ENCODE measurements at places on chromosomes 5 and 9.

- DNase-seq = no peak
Measured at GRCh38 chr5:16090270-16090669, 89.3 kb downstream of the MARCHF11 start.

DNA sequence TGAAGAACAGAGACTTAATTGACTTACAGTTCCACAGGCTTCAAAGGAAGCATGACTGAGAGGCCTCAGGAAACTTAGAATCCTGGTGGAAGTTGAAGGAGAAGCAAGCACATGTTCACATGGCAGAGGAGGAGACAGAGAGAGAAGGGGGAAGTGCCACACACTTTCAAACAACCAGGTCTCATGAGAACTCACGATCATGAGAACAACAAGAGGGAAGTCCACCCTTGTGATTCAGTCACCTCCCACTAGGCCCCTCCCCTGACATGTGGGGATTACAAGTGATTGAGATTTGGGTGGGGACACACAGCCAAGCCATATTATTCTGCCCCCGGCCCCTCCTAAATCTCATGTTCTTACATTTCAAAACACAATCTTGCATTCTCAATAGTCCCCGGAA, 19.5 kb downstream of the NR3C1 start:
- DNase-seq = no peak

- DNase-seq = no peak
Measured at GRCh38 chr9:129008469-129008965, 19.6 kb downstream of the SH3GLB2 start.

GRCh38 chr9:134768709-134769351, 111.8 kb upstream of the FCN2 start:
- no peak for DNase-seq

GRCh38 chr5:124663101-124663506, 83.3 kb downstream of the ZNF608 start:
- no peak for DNase-seq

GRCh38 chr9:18905883-18906629, 127.0 kb downstream of the SAXO1 start:
- DNase-seq = no peak

DNA sequence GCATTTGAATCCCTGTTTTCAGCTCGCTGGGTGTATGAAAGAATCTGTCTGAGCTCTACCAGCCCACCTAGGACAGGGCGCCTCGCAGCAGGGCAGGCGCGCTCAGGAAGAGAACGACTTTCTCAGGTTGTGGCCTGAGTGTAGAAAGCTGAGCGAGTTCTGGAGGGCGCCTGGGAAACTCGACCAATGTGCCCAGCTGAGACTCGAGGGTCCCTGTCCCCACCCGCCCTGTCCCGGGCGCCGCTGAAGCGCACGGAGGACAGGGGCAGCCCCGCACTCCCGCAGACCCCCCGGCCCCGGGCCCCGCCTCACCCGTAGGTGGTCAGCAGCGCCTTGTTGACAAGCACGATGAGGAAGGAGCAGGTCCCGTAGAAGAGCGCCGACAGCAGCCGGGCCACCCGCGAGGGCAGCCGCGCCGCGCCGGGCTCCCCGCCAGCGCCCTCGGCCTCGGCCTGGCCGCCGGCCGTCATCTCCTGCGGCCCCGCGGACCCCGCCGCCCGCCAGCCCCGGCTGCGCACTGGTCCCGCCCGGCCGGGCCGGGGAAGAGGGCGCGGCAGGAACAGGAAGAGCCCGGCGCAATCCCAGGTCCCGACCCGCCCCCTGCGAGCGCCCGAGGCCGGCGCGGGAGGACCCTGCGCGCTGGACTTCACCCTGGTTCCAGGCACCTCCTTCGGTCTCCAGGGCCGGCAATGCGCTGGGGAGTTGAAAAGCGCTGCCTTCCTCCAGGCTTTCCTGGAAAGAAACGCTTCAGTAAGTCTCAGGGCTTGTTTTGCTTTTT, at the start of gene SLC35D2:
Gene SLC35D2, minus strand, starts transcription at position 547 of the 778 bp plus-strand sequence. Its CDS starts 77 bp downstream, at position 470.
- DNase-seq = no peak

All from GDM1 (cell line).